ENCODE measurements at places on chromosomes 13 and 19. TPM values are rescaled to one million over a fixed set of nuclear protein-coding genes. Genes with fewer than 3 reads are reported as not detected.

Gene ERICH4
- total RNA-seq, result not detected

Gene ZNF600
- total RNA-seq, result 0.13 TPM

Gene DIRAS1
- total RNA-seq, result 4.3 TPM

Gene CLC
- total RNA-seq, result not detected

Gene PEG3
- total RNA-seq, result not detected

Gene NECTIN2
- 90.3 TPM for total RNA-seq

Gene TNNI3
- 6.5 TPM for total RNA-seq

Gene ADAMTS10
- total RNA-seq, result 15.8 TPM

Gene UFM1
- total RNA-seq, result 27.1 TPM
